ENCODE measurements at places on chromosomes 3 and 15. TPM values are rescaled to one million over a fixed set of nuclear protein-coding genes. Genes with fewer than 3 reads are reported as not detected.
A peak's percentile ranks its signal among the peaks of the same experiment; 100 is the strongest.

DNA sequence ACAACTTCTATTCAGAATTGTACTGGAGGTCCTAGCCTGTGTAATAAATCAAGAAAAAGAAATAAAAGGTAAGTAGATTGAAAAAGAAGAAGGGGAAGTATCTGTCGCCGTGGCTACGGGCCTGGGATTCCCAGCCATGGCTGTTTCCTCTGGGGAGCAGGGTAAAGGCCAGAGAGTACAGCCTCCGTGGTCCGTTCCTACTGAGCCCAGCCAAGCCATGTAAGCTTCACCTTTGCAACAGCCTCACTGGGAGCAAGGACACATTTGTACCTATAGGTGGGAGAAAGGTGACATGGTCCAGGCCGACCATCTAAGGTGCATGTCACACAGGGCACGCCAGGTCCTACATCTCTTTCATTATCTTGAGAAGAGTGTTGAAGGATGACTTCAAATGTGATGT lies 71.3 kb downstream of the ANP32A start:
- no peak for DNase-seq

GRCh38 chr15:31263751-31264558 lies 62.7 kb upstream of the KLF13 start:
- peak; percentile 93 for DNase-seq

- no peak for DNase-seq
Measured at GRCh38 chr15:100307241-100308212, 34.2 kb downstream of the ADAMTS17 start.

ISL2 gene
- total RNA-seq, result 11.6 TPM

DNA sequence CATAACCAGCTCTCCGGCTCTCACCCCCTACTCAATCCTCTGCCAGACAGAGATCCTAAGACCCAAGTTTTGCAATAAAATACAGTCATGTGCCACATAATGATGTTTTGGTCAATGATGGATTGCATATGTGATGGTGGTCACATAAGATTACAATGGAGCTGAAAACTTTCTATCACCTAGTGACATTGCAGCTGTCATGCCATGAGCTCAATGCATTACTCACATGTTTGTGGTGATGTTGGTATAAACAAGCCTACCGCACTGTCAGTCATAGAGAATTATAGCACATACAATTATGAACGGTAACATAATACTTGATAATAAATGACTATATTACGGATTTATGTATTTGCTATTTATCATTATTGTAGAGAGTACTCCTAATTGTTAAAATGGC lies 26.9 kb upstream of the SAMMSON start:
- no peak for DNase-seq

GRCh38 chr3:124363476-124363875 lies 366.8 kb upstream of the UMPS start:
- no peak for DNase-seq

All from Peyer's patch (tissue), 4 donors.